ENCODE measurements at places on chromosomes 7 and 10.

DNA sequence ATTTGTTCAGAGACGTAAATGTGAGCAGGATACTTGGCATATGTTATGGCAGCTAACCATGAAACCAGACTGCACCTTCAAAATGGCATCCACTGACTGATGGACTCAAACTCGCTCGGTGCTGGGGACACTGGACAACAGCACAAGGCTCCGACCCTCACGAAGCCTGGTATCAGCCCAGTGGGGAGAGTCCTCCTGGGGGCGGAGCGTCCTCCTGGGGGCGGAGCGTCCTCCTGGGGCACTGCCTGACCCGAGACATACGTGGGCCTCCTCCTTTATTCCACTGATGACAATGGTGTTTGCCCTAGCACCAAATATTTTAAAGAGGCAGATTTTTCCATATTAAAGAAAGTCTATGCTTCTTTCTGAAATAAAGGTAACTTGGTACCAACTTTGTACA is 39.5 kb downstream of the ESYT2 start:
- DNase-seq: no peak

- DNase-seq: no peak
Measured at GRCh38 chr10:70784471-70784870, 706 bp downstream of the TBATA start.

DNA sequence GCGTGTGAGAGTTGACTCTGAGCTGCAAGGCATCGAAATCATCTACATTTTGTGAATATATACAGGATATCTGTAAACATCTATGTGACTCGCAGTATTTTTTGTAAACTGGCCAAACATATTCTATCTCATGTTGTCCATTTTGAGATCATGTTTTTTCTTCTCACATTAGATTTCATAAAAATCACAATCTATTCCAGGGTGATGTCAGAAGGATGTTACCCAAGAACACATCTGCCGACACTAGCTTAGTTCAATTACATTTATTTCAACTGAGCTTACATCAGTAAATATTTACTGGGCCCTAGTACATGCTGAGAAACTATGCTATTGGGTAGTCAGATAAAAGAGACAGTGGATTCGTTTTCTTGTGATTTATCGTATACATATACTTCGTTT is 2.5 kb upstream of the BUB3 start:
- no peak for DNase-seq

DNA sequence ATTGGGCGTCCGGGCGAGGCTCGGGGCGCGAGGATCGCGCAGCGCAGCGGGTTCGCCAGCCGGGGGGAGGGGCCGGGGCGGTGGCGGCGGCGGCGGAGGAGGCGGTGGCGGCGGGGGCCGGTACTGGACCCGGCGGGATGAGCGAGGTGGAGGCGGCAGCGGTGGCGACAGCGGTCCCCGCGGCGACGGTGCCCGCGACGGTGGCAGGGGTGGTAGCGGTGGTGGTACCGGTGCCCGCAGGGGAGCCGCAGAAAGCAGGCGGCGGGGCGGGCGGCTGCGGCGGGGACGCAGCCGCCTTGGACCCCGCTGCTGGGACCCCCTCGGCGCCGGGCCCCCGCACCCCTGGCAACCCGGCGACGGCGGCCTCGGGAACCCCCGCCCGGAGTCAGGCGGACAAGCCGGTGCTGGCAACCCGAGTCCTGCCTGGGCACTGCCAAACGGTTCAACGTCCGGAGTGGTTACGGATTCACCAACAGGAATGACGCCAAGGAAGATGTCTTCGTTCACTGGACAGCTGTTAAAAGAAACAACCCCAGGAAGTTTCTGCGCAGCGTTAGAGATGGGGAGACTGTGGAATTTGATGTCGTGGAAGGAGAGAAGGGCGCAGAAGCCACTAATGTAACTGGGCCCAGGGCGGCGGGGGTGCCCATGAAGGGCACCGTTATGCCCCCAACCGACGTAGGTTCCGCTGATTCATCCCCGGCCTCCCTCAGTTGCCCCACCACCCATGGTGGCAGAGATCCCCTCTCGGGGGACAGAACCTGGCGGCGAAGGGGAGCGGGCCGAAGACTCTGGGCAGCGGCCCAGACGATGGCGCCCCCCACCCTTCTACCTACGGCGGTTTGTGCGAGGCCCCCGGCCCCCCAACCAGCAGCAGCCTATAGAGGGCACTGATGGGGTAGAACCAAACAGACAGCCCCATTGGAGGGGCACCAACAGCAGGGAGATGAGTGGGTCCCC is 100.3 kb upstream of the CPXM2 start:
- no peak for DNase-seq

GRCh38 chr7:122067077-122067476 is 77.0 kb downstream of the AASS start:
- DNase-seq: no peak

GRCh38 chr7:120337308-120337907 is 64.4 kb downstream of the KCND2 start:
- DNase-seq: no peak

DNA sequence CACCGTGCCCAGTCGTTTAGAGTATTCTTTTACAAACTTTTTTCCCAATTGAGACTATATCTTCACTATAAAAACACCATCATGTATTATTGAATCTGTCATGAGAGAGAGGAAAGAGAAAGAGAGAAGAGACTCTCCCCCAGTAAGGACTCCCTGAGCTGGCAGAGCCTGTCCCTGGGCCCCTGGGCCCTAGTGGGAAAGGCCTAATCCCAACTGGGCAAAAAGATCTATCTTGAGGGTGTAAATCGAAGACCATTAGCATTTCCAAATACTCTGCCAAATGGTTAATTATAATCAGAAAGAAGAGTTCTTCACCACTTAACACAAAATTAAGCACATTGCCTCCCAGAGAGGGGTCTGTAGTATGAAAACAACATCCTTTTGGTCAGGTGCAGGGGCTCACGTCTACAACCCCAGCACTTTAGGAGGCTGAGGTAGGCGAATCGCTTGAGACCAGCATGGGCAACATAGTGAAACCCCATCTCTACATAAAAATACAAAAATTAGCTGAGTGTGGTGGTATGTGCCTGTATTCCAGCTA is 108.2 kb downstream of the SKIDA1 start:
- DNase-seq: no peak

DNA sequence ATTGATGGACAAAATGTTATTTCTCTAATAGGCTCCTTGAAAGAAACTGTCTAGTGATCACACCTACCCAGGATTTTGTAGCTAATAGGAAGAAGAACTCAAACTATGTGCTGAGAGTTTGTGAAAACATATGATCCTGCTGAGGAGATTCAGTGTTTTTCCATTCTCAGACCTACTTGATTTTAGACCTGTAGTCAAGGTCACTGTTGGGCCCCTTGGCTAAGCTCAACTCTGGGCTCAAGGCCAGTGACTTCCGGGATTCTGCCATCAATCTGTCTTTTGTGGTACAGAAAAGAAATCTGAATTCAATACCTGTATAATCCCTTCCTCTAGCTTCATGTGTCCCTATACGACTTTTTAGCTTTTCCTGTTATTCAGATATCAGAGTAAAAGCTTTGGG is 79.7 kb upstream of the FERD3L start:
- DNase-seq: no peak

DNA sequence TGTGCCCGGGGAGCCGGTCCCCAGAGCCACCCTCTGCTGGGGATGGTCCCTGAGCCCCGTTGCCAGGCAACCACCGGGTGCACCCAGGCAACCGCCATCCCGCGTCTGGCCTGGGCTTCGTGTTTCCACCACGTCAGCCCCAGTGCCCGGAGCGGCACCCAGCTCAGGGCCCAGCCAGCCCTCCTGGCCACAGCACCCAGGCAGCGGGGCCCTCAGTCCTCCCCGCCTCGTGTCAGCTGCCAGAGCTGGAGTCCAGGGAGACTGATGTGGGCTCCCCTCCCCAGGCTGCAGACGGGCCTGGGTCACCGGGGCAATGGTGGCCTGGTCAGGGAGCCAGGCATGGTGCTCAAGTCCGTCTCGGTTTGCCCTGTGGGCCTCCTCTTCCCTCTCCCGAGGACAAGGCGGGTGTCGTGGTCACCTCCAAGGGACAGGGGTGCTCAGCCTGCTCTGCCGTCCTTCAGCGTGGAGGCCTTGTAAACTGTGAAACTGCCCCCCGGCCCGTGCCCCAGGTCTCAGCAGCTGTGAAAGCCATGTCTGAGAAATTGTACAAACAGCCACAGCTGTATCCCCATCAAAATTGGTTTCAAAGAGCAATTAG is 72.5 kb downstream of the MICALL2 start:
- DNase-seq: no peak

DNA sequence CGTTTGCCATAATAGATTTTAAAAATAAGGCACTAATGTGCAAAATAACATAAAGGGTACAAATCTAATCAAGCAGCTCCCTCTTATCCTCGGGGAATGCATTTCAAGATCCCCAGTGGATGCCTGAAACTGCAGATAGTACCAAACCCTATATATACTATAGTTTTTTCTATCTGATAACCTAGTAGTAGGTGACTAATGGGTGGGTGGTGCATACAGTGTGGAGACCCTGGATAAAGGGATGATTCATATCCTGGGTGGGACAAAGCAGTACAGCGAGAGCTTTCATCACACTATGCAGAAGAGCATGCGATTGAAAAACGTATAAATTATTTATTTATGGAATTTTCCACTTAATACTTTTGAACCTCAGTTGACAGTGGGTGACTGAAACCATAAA is 464.5 kb downstream of the GRID1 start:
- DNase-seq: no peak

- DNase-seq: no peak
Measured at GRCh38 chr10:85157206-85157605, 828.8 kb downstream of the CCSER2 start.

- no peak for DNase-seq
Measured at GRCh38 chr10:47173929-47174442, 126.0 kb upstream of the GDF10 start.

DNA sequence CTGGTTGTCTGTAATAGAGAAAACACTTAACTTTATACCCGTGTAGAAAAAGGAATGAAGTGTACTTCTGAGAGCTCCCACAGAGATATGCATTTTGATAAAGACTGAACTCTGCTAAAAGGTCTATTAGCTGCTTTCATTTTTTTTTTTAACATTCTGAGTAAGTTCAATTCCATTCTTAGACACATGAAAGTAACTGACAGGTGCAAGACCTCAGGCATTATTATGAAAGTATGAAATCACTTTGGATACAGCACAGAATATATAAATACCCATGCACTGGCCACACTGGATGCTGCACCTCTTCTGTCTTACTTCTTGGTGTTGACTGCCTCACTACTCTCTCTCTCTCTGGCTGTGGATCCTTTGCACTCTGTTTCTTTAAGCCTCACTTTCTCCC is 46.2 kb downstream of the VWDE start:
- no peak for DNase-seq

DNA sequence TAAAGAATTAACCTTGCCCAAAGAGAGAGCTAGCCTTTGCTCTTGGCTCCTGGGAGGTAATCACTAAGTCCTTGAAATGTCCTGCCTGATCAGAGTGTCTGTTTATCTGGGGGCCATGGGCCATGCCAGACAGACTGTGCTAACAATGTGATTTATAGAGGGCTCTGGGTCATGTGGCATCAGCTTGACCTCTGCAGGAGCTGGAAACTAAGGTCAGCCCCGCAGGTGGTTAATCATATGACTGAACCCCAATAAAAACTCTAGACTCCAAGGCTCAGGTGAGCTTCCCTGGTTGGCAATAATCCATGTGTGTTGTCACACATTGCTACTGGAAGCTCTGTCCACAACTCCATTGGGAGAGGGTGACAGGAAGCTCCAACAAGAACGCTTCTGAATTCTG is 47.5 kb downstream of the NDUFB2 start:
- no peak for DNase-seq

DNA sequence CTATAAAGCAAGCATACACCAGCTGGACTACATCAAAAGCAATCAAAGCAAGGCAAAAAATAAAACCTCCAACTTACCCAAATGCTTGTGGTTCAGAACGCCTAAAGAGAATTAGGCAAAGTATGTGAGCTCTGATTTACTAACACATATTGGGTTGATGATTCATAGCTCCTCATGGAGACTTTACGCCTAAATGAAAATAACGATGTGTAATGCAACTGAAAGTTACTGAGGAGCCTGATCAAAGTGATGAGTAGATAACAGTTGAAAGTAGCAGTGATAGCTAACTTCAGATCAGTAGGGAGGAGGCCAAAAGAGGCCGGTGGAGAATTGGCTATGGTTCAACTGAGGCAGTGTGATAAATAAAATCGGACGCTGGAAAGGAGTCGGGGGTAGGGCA is 85.0 kb downstream of the MPP7 start:
- no peak for DNase-seq

DNA sequence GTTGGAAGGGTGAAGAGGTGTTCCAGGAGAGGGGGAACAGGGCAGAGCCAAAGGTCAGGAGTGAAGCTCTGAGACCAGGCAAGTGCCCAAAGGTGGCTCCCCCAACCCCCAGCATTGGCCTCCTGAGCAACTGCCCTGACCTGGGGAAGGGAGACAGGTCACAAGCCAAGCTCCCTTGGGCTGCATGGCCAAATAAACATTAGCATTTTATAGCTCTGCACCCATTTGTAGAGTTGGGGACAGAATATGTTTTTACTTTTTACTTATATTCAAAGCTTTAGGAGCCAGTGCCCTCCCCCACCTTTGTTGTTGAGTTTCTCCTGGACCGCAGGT is 4.0 kb downstream of the UNC5B start:
- no peak for DNase-seq

DNA sequence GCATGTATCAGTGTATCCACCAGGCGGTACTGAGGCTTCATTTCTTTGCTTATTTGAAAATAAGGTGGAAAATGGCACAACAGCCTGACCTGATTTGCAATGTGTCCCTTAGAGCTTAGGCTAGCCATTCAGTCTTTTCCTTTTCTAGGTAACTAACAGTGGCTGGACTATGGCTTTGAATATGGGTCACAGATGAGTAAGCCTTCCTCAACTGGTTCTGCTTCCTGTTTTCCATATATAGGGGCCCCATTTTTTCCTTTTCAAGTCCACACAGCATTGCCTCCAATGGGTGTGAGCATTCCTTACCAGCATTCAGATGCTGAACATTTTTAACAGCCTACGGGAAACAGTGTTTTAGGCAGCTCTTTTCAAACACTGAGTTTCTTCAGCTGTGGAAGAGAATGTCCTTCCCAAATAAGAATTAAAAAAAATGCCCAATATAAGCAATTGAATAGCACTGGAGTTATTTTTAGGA is 3.9 kb upstream of the ITGB1 start:
- no peak for DNase-seq

- no peak for DNase-seq
Measured at GRCh38 chr10:17085011-17085725, 44.4 kb downstream of the CUBN start.

GRCh38 chr7:26091933-26092332 is 60.1 kb upstream of the NFE2L3 start:
- DNase-seq: peak; percentile 21

GRCh38 chr10:35058134-35058533 is 32.0 kb downstream of the CUL2 start:
- DNase-seq: peak; percentile 22

- no peak for DNase-seq
Measured at GRCh38 chr10:112447620-112447928, 559 bp downstream of the VTI1A start.

- no peak for DNase-seq
Measured at GRCh38 chr7:104943502-104944343, 70.3 kb upstream of the KMT2E start.

All from 8988T (cell line).